Glutamatergic neuron (in vitro differentiated cells): ENCODE measurements at places on chromosomes 1 and 21. TPM values are rescaled to one million over a fixed set of nuclear protein-coding genes. Genes with fewer than 3 reads are reported as not detected.
A peak's percentile ranks its signal among the peaks of the same experiment; 100 is the strongest.

DNA sequence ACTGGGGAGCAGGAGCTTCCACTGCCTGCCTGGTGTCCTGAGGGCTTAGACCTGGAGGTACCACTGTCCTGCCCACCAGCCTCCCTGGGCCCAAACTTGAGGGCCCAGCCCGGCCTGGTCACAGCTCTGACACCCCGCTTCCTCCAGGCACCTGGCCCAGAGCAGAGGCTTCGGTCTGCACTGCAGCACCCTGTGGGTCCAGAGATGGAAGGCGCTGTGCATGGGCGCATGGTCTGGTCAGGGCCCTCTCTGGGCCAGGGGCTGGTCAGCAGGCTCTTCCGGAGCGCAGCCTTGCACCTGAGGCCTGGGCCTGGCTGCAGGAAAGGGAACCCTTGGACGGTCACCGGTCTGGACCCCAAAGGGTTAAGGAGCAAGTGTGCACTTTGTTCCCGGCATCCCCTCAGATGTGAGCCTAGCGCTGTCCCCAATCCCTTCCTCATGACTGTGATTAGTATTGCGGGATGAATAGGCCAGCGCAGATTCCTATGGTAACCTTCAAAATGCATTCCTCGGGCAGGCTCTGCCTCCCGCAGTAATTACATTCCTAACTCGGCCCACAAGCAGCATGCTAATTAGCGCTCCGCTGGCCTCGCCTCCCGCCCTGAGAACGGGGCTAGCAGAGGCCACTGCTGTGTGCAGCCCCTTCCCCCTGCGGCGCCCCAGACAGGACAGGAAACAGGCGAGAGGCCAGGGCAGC, 36.3 kb downstream of the PRDM16 start:
- DNase-seq: peak; percentile 49
- no peak overlapping the region for H3K27ac ChIP-seq
- peaks cover 6% of the 10 kb centered on the region for H3K36me3 ChIP-seq
- H3K4me3 ChIP-seq: no peak overlapping the region
- peaks cover 5% of the 10 kb centered on the region for H3K27me3 ChIP-seq

- H3K4me3 ChIP-seq: no peak overlapping the region
- DNase-seq: peak; percentile 65
- peaks cover 2% of the 10 kb centered on the region for H3K27me3 ChIP-seq
- H3K27ac ChIP-seq: no peak overlapping the region
- no peaks in the 10 kb centered on the region for H3K36me3 ChIP-seq
Measured at GRCh38 chr1:116878804-116879477, 30.8 kb upstream of the PTGFRN start.

Gene ALPL
- total RNA-seq: 10.0 TPM

Gene PLA2G2F
- not detected for total RNA-seq

Gene SZRD1
- 64.5 TPM for total RNA-seq

Gene FMO3
- not detected for total RNA-seq

DNA sequence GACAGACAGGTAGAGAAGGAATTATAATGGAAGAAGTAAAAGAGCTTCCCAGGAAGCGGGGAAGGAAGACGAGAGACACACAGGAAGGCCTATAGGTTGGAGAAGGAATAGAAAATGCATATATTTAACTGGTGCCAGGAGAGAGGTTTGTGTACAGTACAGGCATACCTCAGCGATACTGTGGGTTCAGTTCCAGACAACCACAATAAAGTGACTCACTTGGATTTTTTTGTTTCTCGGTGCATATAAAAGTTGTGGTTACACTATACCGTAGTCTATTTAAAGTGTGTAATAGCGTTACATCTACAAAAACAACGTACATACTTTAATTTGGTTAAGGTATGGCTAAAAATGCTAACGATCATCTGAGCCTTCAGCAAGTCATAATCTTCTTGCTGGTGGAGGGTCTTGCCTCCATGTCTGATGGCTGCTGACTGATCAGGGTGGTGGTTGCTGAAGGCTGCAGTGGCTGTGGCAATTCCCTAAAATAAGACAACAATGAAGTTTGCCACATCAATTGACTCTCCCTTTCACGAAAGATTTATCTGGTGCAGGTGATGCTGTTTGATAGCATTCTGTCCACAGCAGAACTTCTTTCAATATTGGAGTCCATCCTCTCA, 16.0 kb downstream of the YARS1 start:
- H3K36me3 ChIP-seq: peaks cover 15% of the 10 kb centered on the region
- no peak for DNase-seq
- no peak overlapping the region for H3K4me3 ChIP-seq
- H3K4me1 ChIP-seq: no peaks in the 10 kb centered on the region
- no peak overlapping the region for H3K27ac ChIP-seq

- DNase-seq: no peak
- H3K4me3 ChIP-seq: no peak overlapping the region
- H3K27me3 ChIP-seq: peaks cover 2% of the 10 kb centered on the region
- peaks cover 4% of the 10 kb centered on the region for H3K36me3 ChIP-seq
- H3K4me1 ChIP-seq: peaks cover 7% of the 10 kb centered on the region
- H3K27ac ChIP-seq: no peak overlapping the region
Measured at GRCh38 chr1:162036163-162036562, 12.5 kb upstream of the OLFML2B start.

GRCh38 chr1:113456967-113457366, 66.7 kb downstream of the MAGI3 start:
- H3K36me3 ChIP-seq: peaks cover 9% of the 10 kb centered on the region
- no peak overlapping the region for H3K4me3 ChIP-seq
- H3K4me1 ChIP-seq: no peaks in the 10 kb centered on the region
- H3K27me3 ChIP-seq: peaks cover 4% of the 10 kb centered on the region

Gene FCRL3
- not detected for total RNA-seq

Gene ZNF593OS
- 4.2 TPM for total RNA-seq

Gene S100A1
- 35.4 TPM for total RNA-seq

GRCh38 chr1:69171248-69171647, 396.5 kb upstream of the LRRC7 start:
- H3K27ac ChIP-seq: no peak overlapping the region
- no peaks in the 10 kb centered on the region for H3K27me3 ChIP-seq
- DNase-seq: no peak
- H3K4me1 ChIP-seq: no peaks in the 10 kb centered on the region

Gene GPR153
- 174 TPM for total RNA-seq

- DNase-seq: no peak
- no peaks in the 10 kb centered on the region for H3K4me1 ChIP-seq
- no peaks in the 10 kb centered on the region for H3K36me3 ChIP-seq
- no peak within 1 kb of the TSS for H3K4me3 ChIP-seq
- H3K27ac ChIP-seq: no peak within 1 kb of the TSS
- no peaks in the 10 kb centered on the region for H3K27me3 ChIP-seq
Measured at GRCh38 chr1:209704584-209704983, at the start of gene HSD11B1. Gene HSD11B1, plus strand, starts transcription at chr1:209704846. Its CDS starts 97 bp downstream, at chr1:209704943.

DNA sequence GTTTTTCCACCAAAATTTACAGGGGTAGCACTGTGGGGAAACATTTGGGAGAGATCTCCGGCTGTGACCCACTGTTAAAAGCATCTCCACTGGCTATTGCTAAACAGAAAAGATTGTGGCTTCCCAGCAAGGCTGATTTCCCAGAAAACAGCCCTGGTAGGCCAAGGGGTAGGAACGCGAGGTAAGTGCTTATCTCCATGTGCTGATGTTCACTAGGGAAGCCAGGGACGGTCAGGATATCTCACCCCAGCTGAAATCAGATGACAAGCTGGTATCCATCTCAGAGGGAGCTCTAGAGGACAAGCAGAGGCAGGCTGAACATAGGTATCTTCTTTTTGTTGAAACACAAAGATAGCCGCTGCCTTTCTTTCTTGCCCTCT, 63.6 kb downstream of the MIS18A start:
- H3K27me3 ChIP-seq: peaks cover 2% of the 10 kb centered on the region
- DNase-seq: no peak
- no peak overlapping the region for H3K4me3 ChIP-seq
- H3K4me1 ChIP-seq: no peaks in the 10 kb centered on the region

Gene SLC44A3
- 129 TPM for total RNA-seq

DNA sequence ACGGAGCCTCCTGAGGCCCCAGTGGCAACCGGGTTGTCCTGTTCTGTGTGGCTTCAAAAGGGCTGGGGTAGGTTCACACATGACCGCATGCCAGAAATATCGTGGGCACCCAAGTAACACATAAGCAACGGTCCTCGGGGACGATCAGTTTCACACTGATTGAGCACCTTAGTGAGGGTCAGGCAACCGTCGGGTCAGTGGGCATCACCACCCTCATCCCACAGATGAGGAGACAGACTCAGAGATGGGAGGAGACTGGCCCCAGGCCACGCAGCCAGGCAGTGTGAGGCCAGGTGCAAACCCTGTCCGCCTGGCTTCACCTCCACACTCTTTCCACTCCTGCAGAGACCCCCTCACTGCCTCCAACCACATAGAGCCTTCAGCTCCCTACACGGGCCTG, 309.8 kb downstream of the MATN1 start:
- H3K4me3 ChIP-seq: no peak overlapping the region
- DNase-seq: no peak
- H3K36me3 ChIP-seq: no peaks in the 10 kb centered on the region
- H3K4me1 ChIP-seq: no peaks in the 10 kb centered on the region
- H3K27me3 ChIP-seq: peaks cover 6% of the 10 kb centered on the region
- H3K27ac ChIP-seq: no peak overlapping the region

GRCh38 chr21:15054089-15054488, 10.7 kb downstream of the NRIP1 start:
- H3K4me3 ChIP-seq: no peak overlapping the region
- H3K36me3 ChIP-seq: no peaks in the 10 kb centered on the region
- DNase-seq: no peak
- peaks cover 3% of the 10 kb centered on the region for H3K27me3 ChIP-seq
- H3K4me1 ChIP-seq: peaks cover 66% of the 10 kb centered on the region

Gene OR2L5
- 0.22 TPM for total RNA-seq

Gene MYOG
- not detected for total RNA-seq

Gene TMCC2
- 80.1 TPM for total RNA-seq

DNA sequence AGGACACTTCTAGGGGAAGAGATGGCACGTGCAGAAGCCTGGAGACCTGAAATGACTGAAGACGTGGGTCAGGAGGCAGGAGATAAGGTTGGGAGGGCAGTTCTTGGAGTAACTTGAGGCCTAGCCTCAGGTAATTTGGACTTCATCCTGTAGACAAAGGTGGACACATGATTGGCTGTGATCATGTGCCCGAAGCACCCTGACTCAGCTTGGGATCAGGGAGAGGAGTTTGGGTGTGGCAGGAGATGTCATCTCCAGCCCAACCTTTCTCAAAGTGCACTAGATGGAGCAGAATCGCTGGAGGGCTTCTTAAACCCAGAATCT, 1.5 kb downstream of the SLC66A1 start:
- no peak for DNase-seq
- H3K4me1 ChIP-seq: peaks cover 24% of the 10 kb centered on the region
- H3K36me3 ChIP-seq: no peaks in the 10 kb centered on the region
- H3K4me3 ChIP-seq: peak overlapping the region; percentile 87

DNA sequence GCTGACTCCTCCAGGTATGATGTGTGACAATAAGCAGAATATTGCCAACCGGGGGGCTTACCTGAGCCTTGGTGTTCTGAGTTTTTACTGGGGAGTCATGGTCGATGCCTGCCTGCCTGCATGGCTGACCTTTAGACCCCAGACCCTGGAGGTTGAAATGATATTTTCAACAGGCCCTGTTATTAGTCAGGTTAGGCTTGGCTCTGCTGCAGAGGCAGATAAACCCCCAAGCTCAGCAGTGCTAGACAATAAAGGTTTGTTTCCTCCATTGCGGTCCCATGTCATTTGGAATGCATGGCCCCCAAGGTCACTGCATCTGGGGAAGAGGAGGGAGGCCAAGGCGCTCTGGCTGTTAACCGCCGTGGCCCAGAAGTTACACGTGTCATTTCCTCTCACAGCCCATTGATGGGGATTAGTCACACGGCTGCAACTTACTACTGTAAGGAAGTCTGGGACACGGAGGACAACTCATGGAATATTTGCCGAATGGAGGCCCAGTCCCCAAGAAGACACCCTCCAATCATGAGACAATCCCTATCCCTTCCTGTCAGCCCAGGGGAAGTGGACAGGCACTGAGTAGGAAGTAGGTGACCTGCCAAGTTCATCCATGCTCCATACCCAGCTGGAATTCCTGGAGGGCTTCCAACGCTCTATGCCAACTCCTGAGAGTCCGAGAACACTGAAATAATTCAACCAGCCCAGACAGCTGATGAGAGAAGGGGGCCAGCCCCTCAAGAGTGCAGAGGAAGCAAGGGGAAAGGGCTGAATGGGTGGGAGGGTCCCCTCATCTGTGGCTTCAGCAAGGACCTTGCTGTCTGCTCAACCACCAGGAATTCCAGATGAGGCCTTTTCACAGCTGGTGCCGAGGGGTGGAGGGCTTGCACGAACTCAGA, 97.3 kb downstream of the TAS1R2 start:
- no peak overlapping the region for H3K27ac ChIP-seq
- H3K4me3 ChIP-seq: no peak overlapping the region
- peaks cover 8% of the 10 kb centered on the region for H3K27me3 ChIP-seq
- H3K4me1 ChIP-seq: no peaks in the 10 kb centered on the region
- no peaks in the 10 kb centered on the region for H3K36me3 ChIP-seq
- no peak for DNase-seq

- no peaks in the 10 kb centered on the region for H3K4me1 ChIP-seq
- H3K27me3 ChIP-seq: peaks cover 3% of the 10 kb centered on the region
- no peak for DNase-seq
Measured at GRCh38 chr1:96080925-96081324, 640.7 kb upstream of the PTBP2 start.

GRCh38 chr1:34870395-34870794, 10.8 kb upstream of the SMIM12 start:
- H3K27ac ChIP-seq: peak overlapping the region; percentile 96
- peaks cover 9% of the 10 kb centered on the region for H3K27me3 ChIP-seq
- H3K4me3 ChIP-seq: peak overlapping the region; percentile 73
- peaks cover 19% of the 10 kb centered on the region for H3K4me1 ChIP-seq
- peak; percentile 69 for DNase-seq

- H3K27ac ChIP-seq: no peak overlapping the region
- peaks cover 28% of the 10 kb centered on the region for H3K27me3 ChIP-seq
- no peak for DNase-seq
- no peaks in the 10 kb centered on the region for H3K36me3 ChIP-seq
- no peak overlapping the region for H3K4me3 ChIP-seq
- peaks cover 2% of the 10 kb centered on the region for H3K4me1 ChIP-seq
Measured at GRCh38 chr1:17617787-17618557, 78.5 kb downstream of the ARHGEF10L start.

GRCh38 chr1:107788206-107789202, 176.5 kb downstream of the VAV3 start:
- no peaks in the 10 kb centered on the region for H3K27me3 ChIP-seq
- peaks cover 24% of the 10 kb centered on the region for H3K4me1 ChIP-seq
- H3K4me3 ChIP-seq: no peak overlapping the region
- H3K36me3 ChIP-seq: peaks cover 4% of the 10 kb centered on the region
- no peak overlapping the region for H3K27ac ChIP-seq

- H3K27ac ChIP-seq: no peak overlapping the region
- peaks cover 8% of the 10 kb centered on the region for H3K36me3 ChIP-seq
- peaks cover 4% of the 10 kb centered on the region for H3K27me3 ChIP-seq
- no peak for DNase-seq
- no peak overlapping the region for H3K4me3 ChIP-seq
Measured at GRCh38 chr1:229757226-229757625, 131.2 kb downstream of the URB2 start.
